Astrocyte (in vitro differentiated cells and primary cell): ENCODE measurements at places on chromosomes 4 and X.
A peak's percentile ranks its signal among the peaks of the same experiment; 100 is the strongest.

DNA sequence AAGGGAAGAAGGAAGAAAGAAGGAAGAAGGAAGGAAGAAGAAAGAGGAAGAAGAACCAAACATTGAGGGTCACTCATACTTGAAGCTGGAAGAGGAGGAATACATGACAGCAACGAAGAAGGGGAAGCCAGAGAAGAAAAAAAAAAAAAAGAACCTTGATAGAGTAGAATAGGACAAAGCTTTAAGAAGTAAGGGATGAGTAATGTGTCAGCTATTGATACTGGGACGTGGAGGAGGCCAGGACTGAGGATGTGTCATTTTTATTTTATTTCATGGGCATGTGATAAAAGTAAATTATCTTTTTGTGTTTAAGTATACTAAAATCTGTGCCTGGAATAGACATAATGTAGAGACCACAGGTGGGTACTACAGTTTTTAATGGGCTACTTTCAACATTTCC lies 6.4 kb downstream of the EDA2R start:
- DNase-seq = peak; percentile 24

DNA sequence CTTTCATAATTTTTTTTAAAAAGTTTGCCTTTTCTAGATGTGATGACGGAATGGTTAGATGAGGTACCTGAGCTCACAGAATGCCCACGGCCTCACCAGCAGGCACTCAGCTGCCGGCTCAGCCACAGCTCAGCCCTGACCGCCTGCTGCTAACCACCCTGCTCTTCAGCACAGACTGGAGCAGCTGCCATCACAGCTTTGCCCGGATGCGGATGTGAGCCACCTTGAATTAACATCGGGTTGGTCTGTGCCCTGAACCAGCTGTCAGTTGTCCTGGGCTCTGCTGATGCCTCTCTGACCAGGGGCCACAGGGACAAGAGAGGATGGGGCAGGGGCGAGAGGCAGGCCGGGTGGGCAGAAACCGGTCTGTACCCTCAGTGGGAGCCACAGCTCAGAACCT lies 93.3 kb downstream of the HMX1 start:
- no peak for DNase-seq

GRCh38 chr4:181004056-181004455 lies 1239.1 kb upstream of the TENM3 start:
- DNase-seq = peak; percentile 23

GRCh38 chr4:48493452-48494100 lies 3.5 kb downstream of the ZAR1 start:
- DNase-seq = no peak

DNA sequence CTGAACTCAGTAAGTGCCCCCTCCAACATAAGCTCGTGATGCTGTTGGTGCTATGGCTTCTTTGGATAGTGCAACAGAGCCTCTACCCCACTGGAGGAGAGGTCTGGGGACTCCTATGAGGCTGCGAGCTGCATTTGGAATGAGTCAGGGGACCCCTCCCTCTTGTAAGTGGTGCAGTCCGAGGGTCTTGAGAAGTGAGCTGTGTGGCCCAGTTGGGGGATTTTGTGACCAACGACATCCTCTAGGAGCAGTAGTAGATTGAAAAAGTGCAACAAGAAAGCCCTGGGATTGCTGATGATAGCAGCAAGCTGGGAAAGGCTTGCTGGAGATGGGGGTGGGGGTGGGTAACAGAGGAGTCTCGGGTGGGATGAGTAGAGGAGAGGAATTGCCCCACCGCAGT lies 3.1 kb downstream of the FRMPD3 start:
- DNase-seq = no peak

- DNase-seq = peak; percentile 28
Observed at GRCh38 chr4:48180234-48180633, 46.2 kb upstream of the TXK start.

GRCh38 chr4:168777277-168777965 lies 232.6 kb downstream of the CBR4 start:
- DNase-seq = no peak

DNA sequence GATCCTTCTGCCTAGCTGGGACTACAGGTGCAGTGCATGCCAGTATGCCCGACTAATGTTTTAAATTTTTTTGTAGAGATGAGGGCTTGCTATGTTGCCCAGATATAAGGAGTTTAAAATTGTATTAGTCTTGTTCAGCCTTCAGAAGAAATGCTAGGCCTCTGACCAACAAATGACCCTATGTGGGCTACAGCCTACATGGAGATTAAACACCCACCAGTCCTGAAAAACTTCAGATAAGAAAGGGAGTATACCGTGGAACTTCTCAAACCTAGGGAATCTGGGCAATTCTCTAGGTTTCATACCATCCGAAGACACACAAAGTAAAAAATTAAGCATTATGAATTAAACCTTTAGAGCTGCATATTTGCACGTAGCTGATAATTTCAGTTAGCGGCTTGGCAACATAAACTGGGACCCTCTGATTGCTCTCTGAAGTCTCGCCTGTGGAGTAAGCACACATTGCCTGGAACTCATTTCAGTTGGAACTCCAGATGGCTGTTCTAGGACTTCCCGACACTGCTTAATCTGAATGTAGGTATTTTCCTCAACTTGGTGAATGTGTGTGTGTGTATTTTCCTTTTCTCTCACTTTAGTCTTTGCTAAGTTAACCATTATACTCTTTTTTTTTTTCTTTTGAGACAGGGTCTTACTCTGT lies 33.0 kb downstream of the MOB1B start:
- peak; percentile 41 for DNase-seq

- peak; percentile 72 for DNase-seq
Observed at GRCh38 chrX:124256216-124256615, 76.2 kb upstream of the TEX13D start.

GRCh38 chr4:153634738-153635353 lies 49.2 kb upstream of the TLR2 start:
- DNase-seq = no peak

DNA sequence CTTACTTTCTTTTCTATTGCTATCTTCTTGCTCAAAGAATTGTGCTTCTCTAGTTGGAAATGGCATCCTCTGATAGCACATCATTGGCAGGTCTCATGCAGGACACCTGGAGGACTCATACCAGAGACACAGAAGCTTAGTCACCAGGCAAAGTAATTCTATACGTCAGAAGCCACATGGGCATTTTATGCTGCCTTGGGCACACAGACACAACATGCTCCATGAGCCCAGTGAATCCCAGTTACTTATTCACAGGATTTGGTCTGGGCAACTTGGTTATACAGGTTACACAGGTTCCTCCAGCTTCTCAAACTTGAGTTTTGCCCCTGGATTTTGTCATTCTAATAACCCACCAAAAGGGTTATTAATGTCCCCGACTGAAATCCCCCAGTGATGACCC lies 7.1 kb downstream of the RASSF6 start:
- no peak for DNase-seq

- no peak for DNase-seq
Observed at GRCh38 chr4:184706453-184706852, 27.4 kb downstream of the CENPU start.

DNA sequence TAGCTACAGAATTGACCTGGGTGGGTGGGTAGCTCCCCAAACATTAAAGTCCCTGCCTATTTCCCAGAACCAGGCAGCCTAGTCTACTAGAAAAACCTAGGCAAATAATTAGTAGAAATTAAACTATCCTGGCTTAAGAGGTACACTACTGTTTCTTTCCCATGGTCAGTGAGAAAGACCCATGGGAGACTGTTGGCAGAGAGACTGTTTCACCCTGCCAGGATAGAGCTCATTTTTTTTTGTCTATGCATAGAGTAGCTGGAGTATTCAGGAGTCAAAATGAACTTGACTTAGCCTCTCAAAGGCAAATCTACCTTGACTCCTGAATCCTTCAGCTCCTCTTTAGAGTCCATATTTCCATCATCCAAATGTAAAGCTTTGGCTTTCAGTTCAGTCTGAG lies 107.0 kb upstream of the AR start:
- DNase-seq = no peak

- no peak for DNase-seq
Observed at GRCh38 chr4:156784970-156785369, 186.6 kb downstream of the PDGFC start.
